ENCODE measurements at places on chromosomes 6 and 20. TPM values are rescaled to one million over a fixed set of nuclear protein-coding genes. Genes with fewer than 3 reads are reported as not detected.
A peak's percentile ranks its signal among the peaks of the same experiment; 100 is the strongest.

RPP40 gene
- 29.3 TPM for total RNA-seq

DNA sequence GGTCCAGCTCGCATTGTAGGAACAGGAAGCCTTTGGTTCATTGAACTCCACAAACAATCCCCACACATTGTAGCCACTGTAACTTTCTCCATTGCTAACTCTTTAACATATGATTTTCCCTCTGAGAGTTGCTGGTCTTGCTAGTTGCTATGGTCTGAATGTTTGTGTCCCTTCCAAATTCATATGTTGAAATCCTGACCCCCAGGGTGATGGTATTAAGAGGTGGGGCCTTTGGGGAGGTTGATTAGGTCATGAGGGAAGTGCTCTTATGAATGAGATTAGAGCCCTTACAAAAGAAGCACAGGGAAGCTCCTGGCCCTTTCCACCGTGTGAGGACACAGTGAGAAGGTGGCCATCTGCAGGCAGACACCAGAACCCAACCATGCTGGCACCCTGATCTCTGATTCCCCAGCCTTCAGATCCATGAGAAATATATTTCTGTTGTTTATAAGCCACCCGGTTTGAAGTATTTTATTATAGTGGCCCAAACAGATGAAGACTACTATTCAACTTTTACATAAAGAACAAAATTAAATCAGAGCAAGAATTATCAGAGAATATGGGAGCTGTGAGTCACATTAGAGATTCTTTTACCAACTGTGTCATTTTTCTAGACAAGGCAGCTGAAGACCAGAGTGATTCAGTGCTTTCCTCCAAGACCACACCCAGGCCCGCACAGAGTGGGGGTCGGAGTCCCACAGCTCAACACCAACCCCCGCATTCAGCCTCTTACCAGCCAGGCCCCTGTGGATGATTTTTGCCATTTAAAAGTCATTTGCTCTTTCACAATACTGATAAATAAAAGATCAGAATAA is 143.0 kb downstream of the SAMD5 start:
- no peak for DNase-seq

- DNase-seq = peak; percentile 62
Measured at GRCh38 chr6:97437087-97437486, 154.1 kb upstream of the MMS22L start.

- DNase-seq = peak; percentile 58
Measured at GRCh38 chr6:128899341-128900050, 16.6 kb downstream of the LAMA2 start.

DNA sequence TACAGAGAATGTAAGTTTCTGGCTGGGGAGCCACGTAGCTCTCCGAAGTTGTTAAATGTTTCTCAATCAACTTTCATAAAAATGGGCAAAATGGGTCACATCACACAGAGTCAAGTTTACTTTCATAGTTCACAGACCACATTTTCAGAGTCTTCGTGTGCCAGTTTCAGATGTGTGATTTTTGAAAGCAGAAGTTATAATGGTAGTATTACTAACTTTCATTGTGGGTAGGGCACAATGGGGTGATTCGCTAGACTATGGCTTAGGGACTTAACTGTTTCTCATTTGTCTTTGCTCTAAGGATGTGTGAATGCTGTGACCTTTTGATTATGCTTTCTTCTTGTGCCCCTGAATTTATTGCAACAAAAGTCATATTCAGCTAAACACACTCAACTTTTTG is 109.0 kb upstream of the SUPT3H start:
- DNase-seq = no peak
